Caco-2 (cell line): ENCODE measurements at places on chromosomes 4 and X.

DNA sequence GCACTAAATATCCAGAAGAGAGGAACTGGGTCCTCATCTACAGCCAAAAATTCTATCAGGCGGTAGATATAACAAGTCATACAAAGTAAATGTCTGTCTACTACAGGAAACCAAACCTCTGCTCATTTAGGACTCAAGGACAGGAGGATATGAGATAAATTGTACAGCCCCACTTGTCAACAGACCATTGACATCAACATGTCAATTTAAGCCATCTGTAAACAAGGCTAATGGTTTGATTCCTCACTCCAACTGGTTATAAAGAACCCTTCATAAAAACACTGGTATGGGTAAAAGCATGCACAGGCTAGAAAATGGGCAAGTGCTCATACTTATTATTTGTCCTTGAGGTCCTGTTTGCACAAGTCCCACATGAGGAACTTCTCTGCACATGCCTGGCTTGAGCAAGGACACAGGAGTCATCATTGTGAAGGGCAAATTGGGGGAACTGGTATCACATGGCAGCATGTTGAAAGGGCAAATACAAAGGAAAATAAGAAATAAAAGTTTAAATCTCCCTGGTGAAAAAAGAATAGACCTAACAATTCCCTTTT is 13.2 kb downstream of the RTL8B start:
- DNase-seq: no peak

DNA sequence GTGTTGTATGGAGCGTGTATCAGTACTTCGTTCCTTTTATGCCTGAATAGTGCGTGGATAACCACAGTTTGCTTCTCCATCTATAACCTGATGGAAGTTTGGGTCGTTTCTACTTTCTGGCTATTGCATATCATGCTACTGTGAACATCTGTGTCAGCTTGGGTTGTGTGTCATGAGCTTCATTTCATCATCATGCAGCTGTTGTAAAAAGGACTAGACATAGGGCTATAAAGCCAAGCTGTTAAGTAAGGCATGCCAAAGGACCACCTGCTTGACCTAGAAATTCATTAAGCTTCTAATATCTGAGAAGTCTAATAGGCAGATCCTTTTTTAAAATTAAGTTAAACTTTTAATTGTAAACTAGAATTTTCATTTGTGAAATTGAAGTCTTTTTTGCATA is 18.4 kb downstream of the SMS start:
- DNase-seq: no peak

- DNase-seq: no peak
Measured at GRCh38 chr4:140533951-140534480, 10.0 kb downstream of the ELMOD2 start.

GRCh38 chr4:174604198-174604597 is 81.9 kb upstream of the HPGD start:
- peak; percentile 14 for DNase-seq

DNA sequence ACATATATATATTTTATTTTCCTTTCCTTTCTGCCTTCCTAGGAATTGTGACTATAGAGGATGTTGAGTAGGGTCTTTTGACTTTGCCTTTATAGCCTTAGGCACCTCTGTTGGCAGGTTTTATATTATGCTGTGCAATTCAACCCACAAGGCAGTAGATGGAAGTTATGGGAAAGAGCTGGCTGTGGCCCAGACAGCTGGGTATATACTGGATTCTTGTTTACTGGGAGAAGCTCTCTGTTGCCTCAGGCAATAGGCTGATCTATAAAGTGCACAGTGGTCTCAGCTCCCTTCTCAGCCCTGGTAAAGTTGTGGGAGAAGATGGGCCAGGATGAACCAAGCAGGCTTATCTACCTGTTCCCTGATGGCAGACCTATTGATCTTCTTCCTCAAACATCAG is 342.0 kb downstream of the GBA3 start:
- no peak for DNase-seq

DNA sequence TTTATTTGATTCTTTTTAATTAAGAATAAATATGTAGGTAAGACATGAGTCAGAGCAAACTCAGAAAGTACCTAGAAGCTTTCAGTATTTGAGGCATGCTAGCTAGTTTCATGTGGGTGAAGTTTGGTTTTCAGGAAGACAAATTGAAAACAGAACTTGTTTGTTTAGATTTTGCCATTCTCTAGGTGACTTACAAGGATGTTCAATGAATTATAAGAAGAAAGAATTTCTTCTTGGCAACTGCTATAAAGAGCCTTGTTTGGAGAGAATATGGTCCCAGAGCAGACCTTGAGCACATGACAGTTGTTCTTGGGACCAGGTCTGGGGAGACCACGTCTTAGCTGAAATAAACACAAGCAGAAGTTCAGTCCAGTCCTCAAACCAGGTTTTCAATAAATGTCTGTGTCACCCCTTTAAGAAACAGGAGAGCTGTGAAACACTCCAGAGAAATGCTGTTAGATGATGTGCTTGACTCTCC is 38.0 kb upstream of the IL21 start:
- no peak for DNase-seq

- DNase-seq: no peak
Measured at GRCh38 chr4:65482410-65482809, 187.9 kb downstream of the EPHA5 start.

DNA sequence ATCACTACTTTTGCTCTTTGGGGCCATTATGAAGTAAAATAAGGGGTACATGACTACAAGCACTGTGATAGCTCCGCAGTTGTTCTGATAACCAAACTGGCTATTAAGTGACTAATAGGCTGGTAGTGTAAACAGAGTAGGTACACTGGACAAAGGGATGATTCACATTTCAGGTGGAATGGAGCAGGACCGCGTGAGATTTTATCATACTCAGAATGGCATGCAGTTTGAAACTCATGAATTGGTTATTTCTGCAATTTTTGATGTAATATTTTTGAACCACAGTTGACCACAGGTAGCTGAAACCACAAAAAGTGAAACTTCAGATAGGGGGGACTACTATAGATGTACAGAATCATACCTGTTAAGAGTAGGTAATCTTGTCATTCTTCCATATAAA is 55.8 kb downstream of the PAK3 start:
- DNase-seq: no peak

DNA sequence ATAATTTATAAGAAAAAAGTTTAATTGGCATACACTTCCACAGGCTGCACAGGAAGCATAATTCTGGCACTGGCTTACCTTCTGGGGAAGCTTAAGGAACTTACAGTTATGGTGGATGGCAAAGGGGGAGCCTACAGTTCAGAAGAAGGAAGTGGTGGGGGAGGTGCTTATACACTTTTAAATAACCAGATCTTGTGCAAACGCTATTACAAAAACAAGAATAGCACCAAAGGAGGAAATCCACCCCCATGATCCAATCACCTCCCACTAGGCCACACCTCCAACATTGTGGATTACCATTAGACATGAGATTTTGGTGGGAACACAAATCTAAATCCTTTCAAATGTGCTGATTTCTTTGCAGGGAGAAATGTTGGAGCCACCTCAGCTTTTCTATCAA is 287.7 kb downstream of the CPXCR1 start:
- no peak for DNase-seq

GRCh38 chr4:128803783-128804182 is 5.7 kb upstream of the JADE1 start:
- no peak for DNase-seq

GRCh38 chr4:37889849-37890800 is 759 bp upstream of the TBC1D1 start:
- DNase-seq: no peak

GRCh38 chr4:177194906-177195305 is 114.8 kb upstream of the NEIL3 start:
- DNase-seq: no peak

GRCh38 chrX:56382278-56382677 is 150.1 kb downstream of the KLF8 start:
- DNase-seq: no peak

- DNase-seq: no peak
Measured at GRCh38 chr4:144582975-144583374, 63.0 kb upstream of the HHIP start.

GRCh38 chrX:1464971-1465285 is 12.2 kb upstream of the ASMTL start:
- no peak for DNase-seq

DNA sequence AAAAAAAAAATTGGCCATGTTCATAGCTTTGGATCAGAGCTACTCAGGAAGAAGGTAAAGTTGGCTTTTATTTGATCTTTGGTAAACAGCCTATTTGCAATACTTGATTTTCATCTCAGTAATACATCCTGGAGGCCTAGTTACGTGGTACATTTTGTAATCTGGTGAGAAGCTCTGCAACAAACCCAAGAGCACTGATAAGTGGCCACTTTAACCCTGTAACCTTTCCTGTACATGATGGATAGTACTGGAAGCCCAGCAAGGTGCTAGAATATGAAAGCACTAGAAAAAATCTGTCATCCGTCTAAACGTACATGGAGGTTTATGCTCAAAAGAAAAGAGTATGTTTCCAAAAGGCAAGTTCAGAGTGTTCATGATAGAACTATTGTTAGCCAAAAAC is 88.3 kb upstream of the BMP2K start:
- DNase-seq: no peak

DNA sequence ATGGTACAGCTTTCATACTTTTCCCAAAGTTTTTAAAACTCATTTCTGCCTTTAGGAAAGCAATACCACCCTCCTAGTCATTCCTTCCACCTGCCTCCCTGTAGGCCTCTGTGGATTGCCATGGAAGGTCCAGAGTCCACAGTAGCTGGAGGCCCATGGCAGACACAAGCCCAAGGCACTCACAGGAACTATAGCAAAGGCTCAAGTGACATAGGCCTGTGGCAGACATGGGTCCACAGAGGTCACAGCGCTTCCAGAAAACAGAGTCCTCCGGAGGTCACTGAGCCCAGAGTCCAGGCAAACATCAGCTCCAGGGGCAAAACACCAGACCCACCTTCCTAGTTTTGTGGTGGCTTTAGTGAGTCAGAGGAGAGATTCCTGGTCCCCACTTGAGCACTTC is 147.6 kb upstream of the ATP6AP2 start:
- DNase-seq: no peak

DNA sequence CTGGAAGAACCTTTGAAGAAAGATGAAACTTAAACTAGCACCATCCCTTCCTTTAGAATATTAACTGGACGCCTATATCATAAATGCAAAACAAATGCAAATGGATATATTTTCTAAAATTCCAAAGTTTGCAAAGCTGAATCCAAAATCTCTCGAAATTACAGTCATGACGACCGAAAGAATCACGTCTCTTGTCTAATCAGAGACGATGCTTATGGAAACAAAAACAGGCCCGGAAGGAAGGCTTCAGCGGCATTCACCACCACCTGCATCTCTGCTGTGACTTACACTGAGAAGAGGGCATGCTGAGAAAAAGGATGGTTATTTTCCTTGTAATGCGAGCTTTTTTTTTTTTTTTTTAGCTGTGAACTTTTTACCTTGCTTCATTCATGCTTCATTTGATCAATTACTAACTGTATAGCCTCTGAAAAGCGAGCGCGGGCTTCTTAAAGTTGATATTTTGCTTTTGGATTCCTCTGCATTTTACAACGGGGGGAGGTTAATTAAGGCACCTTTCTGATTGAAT is 209.3 kb downstream of the SOWAHB start:
- DNase-seq: no peak

DNA sequence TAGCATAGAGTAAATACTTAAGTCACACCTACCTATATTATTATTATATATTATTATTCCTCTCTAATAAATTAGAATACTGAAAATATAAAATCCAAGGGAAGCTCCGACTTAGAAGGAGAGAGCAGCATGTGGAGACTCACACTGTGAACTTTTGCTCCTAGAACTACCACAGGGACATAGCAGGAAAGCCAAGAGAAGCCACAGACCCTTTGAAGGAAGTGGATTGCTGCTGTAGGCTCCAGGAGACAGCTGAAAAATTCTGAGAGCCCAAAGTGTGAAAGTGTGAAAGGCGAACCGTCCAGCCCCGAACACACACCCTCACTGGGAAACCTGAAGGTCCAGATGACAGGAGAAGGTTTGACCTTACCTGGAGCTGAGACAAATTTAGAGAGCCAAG is 177.0 kb downstream of the FAM13A start:
- DNase-seq: no peak

DNA sequence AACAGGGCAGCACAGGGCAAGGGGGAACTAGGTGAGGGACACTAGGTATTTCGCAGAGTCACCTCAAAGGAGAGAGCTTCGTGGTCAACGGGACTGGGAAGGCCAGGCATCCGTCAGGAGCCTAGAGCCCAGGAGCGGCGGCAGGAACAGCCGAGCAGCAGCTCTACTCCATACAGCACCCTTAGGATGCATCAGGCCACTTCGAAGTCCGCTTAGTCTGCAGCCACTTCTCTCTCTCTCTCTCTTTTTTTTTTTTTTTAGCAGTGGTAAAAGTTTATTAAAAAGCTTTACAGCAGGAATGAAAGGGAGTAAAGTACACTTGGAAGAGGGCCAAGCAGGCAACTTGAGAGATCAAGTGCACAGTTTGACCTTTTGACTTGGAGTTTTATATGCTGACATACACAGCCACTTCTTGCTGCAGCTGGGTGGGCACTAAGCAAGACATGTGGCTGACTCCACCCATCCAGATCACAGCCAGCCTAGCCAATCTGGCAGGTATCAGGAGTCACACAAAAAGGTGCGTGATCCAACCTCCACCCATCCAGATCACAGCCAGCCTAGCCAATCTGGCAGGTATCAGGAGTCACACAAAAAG is 209.7 kb upstream of the RADX start:
- no peak for DNase-seq

DNA sequence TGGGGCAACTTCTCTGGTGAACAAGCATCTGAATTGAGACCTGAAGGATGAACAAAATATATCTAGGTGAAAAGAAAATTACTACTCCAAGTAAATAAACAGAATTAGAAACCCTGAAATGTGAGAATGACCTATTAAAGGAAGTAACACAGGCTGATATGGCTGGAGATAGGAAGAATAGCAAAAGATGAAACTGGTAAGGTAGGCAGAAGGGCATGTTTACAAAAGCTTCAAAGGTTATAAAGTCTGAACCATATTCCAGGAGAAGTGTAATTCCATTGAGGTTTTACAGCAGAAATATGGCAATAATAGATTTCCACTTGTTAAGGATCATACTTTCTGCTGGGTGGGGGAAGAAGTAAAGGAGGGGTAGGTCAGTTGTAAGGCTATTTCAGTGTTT is 452.0 kb downstream of the GBA3 start:
- DNase-seq: no peak

DNA sequence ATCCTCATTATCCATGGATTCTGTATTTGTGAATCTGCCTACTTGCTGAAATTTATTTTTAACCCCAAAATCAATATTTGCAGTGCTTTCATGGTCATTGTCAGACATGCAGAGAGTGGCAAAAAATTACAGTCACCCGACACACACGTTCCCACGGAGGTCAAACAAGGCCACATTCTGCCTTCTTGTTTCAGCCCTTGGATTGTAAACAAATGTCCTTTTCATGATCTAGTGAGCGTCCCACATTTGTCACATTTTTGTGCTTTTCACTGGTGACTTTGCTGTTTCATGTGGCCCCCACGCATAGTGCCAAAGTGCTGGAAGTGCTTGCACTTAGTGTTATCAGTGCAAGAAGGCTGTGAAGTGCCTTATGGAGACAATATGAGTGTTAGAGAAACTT is 45.0 kb downstream of the SOD3 start:
- DNase-seq: no peak

DNA sequence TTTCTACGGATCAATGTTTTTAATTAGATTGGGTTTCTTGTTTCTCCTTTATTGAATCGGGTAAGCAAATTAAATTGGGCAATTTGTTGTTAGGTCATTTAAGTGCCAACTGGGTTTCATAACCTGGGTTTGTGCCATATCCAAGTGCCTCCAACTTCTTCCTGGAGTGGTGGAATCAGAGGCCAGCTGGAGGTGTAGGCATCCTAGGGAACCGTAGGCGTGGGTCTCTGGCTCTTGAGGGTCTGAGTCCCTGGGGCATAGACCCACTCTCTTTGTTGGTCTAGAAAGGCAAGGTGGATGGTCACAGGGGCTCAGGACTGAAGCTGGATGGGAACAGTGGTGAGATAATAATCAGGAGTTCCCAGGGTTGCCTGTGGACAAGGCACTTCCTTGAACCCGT is 18.3 kb downstream of the CNGA2 start:
- no peak for DNase-seq
